ENCODE measurements at places on chromosomes 16 and 17. TPM values are rescaled to one million over a fixed set of nuclear protein-coding genes. Genes with fewer than 3 reads are reported as not detected.

GRCh38 chr17:81396278-81396721 lies 1.0 kb downstream of the BAHCC1 start:
- no peak overlapping the region for H3K27ac ChIP-seq
- peaks cover 78% of the 10 kb centered on the region for H3K27me3 ChIP-seq
- DNase-seq: no peak
- peak overlapping the region; percentile 12 for H3K4me3 ChIP-seq
- H3K36me3 ChIP-seq: no peaks in the 10 kb centered on the region

- no peaks in the 10 kb centered on the region for H3K27me3 ChIP-seq
- H3K36me3 ChIP-seq: peaks cover 11% of the 10 kb centered on the region
- H3K4me1 ChIP-seq: peaks cover 26% of the 10 kb centered on the region
- no peak overlapping the region for H3K4me3 ChIP-seq
These were observed 2.5 kb downstream of the CIAPIN1 start for GRCh38 chr16:57444711-57445110.

DNA sequence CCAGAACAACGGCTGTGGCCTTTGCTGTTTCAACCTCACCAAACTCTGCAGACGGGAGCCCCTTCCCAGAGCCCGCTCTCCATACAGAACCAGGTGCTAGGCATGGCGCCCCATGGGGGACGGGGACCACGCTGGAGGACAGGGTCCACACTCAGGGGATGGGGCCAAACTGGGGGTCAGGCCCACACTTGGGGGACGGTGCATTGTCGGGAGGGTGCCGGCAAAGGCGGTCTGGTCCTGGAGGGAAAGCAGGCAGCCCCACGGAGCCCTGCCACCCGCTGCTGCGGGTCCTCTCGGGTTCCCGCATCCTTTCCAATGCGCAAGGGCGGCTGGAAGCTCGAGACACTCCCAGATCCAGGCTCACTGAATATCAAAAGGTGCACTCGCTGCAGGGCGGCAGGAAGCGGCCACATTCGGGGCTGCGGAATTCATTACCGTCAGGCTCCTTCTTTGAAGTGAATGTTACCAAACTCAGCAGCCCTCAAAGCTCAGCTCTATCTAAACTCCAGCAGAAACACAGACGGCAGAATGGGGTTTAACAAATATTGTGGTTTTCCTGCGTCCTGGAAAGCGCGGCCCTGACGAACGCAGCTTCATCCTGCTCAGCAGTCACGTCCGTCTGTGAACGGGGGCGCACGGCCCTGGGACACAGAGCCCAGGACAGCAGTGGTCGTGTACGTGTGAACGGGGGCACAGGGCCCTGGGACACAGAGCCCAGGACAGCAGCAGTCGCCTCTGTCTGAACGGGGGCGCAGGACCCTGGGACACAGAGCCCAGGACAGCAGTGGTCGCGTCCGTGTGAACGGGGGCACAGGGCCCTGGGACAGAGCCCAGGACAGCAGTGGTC lies 41.3 kb downstream of the LMF1 start:
- H3K4me1 ChIP-seq: no peaks in the 10 kb centered on the region
- H3K36me3 ChIP-seq: no peaks in the 10 kb centered on the region
- no peaks in the 10 kb centered on the region for H3K27me3 ChIP-seq
- DNase-seq: no peak
- no peak overlapping the region for H3K4me3 ChIP-seq

- peaks cover 13% of the 10 kb centered on the region for H3K4me1 ChIP-seq
- no peaks in the 10 kb centered on the region for H3K27me3 ChIP-seq
- no peaks in the 10 kb centered on the region for H3K36me3 ChIP-seq
- no peak overlapping the region for H3K4me3 ChIP-seq
These were observed 9.3 kb downstream of the KCTD5 start for GRCh38 chr16:2691491-2692248.

DNA sequence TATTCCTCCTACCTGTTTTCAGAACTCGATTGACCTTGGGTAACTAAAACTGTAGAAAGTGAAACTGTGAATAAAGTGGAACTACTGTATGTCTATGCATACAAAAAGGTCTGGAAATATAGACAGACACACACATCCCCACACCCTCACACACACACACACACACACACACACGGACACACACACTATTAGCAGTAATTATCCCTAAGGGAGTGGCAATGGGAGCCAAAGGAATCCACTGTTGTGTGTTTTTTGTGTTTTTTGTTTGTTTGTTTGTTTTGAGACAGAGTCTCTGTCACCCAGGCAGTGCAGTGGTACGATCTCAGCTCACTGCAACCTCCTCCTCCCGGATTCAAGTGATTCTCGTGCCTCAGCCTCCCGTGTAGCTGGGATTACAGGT lies 26.6 kb upstream of the SRCIN1 start:
- H3K27ac ChIP-seq: no peak overlapping the region
- no peaks in the 10 kb centered on the region for H3K36me3 ChIP-seq
- H3K4me1 ChIP-seq: no peaks in the 10 kb centered on the region
- DNase-seq: no peak
- no peaks in the 10 kb centered on the region for H3K27me3 ChIP-seq

DNA sequence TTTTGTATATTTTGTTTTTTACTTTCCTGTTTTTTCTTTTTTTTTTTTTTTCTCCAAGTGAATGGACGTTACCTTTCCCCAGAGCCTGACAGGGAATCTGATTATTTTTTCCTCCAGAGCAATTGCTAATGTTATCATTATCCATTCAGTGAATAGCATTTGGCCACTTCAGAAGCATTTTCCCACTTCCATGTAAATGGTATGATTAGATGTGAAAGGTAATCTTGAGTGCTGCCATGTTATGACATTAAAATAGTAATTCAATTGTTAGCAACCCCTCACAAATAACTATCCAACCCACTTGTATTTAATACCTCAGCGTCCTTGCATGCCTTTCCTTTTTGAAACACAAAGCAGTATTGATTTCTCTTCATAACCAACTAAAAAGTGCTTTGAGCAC lies 1243.8 kb downstream of the CDH8 start:
- no peak overlapping the region for H3K27ac ChIP-seq
- H3K4me3 ChIP-seq: no peak overlapping the region
- no peaks in the 10 kb centered on the region for H3K4me1 ChIP-seq
- DNase-seq: no peak
- no peaks in the 10 kb centered on the region for H3K36me3 ChIP-seq

GRCh38 chr17:53607475-53607874 lies 215.3 kb upstream of the KIF2B start:
- H3K27ac ChIP-seq: no peak overlapping the region
- no peaks in the 10 kb centered on the region for H3K4me1 ChIP-seq
- no peak for DNase-seq
- no peak overlapping the region for H3K4me3 ChIP-seq
- H3K36me3 ChIP-seq: no peaks in the 10 kb centered on the region
- H3K27me3 ChIP-seq: no peaks in the 10 kb centered on the region

DNA sequence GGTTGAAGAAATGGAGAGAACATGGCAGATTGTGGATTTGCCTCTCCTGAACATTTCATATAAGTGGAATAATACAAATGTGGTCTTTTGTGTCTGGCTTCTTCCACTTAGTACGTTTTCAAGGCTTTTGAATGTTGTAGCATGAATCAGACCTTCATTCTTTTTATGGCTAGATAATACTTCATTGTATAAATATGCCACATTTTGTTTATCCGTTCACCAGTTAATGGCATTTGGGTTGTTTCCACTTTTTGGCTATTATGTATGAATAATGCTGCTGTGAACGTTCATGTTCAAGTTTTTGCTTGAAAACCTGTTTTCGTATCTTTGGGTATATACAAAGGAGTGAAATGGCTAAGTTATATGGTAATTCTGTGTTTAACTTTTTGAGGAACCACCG lies 130.4 kb downstream of the TANC2 start:
- no peaks in the 10 kb centered on the region for H3K27me3 ChIP-seq
- H3K4me3 ChIP-seq: no peak overlapping the region
- no peak overlapping the region for H3K27ac ChIP-seq
- H3K36me3 ChIP-seq: no peaks in the 10 kb centered on the region

DNA sequence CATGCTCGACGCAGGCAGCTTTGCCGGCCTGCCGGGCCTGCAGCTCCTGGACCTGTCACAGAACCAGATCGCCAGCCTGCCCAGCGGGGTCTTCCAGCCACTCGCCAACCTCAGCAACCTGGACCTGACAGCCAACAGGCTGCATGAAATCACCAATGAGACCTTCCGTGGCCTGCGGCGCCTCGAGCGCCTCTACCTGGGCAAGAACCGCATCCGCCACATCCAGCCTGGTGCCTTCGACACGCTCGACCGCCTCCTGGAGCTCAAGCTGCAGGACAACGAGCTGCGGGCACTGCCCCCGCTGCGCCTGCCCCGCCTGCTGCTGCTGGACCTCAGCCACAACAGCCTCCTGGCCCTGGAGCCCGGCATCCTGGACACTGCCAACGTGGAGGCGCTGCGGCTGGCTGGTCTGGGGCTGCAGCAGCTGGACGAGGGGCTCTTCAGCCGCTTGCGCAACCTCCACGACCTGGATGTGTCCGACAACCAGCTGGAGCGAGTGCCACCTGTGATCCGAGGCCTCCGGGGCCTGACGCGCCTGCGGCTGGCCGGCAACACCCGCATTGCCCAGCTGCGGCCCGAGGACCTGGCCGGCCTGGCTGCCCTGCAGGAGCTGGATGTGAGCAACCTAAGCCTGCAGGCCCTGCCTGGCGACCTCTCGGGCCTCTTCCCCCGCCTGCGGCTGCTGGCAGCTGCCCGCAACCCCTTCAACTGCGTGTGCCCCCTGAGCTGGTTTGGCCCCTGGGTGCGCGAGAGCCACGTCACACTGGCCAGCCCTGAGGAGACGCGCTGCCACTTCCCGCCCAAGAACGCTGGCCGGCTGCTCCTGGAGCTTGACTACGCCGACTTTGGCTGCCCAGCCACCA lies 9.7 kb downstream of the VASN start:
- H3K4me3 ChIP-seq: no peak overlapping the region
- no peaks in the 10 kb centered on the region for H3K4me1 ChIP-seq
- DNase-seq: no peak
- H3K27me3 ChIP-seq: no peaks in the 10 kb centered on the region

DNA sequence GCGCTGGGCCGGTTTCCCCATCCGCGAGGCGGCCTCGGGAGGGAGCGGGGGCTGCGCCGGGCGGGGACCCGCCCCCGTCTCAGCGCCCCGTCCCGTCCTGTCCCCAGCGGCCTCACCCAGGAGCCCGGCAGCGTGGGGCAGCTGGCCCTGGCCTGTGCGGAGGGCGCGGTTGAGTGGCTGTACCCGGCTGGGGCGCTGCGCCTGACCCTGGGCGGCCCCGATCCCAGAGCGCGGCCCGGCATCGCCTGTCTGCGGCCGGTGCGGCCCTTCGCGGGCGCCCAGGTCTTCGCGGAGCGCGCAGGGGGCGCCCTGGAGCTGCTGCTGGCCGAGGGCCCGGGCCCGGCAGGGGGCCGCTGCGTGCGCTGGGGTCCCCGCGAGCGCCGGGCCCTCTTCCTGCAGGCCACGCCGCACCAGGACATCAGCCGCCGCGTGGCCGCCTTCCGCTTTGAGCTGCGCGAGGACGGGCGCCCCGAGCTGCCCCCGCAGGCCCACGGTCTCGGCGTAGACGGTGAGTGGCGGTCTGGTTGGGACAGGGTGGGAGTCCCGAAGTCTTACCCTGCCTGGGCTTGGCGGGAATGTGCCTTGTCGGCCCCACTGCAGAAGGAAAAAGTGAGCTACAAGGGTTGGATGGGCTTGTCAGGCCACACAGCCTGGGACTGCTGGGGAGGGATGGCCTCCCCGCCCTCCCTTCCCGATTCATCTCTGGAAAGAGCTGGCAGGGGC lies 720 bp downstream of the METRN start:
- peaks cover 22% of the 10 kb centered on the region for H3K4me1 ChIP-seq
- peaks cover 5% of the 10 kb centered on the region for H3K27me3 ChIP-seq
- no peak for DNase-seq
- no peak overlapping the region for H3K27ac ChIP-seq

DNA sequence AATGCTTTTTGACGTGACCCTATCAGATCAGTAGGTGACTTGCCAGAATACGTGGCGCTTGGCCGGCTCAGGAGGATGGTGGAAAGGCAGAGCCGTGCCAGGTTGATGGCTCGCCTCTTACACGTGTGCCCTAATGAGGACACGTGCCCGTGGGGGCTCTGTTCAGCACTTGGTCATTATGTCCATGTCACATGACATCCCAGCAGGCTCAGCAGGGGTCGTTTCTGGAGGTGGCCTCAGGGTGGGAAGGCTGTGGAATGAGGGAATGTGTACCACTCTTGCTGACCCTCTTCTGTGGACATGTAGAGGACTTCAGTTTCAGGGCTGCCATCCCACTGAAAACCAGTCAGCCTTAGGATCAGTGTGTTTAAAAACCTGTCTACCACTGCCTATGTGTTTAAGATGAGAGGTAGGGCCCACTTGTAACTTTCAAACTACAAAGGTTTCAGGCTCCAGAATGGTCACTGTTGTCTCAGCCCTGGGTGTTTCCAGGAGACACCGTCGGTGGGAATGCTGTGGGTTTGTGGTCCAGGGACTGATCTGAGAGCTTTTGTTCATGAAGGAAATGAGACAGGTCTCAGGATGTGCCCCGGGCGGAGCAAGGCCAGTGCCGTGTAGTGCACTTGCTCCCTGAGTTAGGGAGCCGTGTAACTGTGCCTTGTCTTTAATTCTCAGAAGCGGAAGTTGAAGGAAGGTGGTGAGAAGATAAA lies 12.1 kb downstream of the UBN1 start:
- peaks cover 50% of the 10 kb centered on the region for H3K36me3 ChIP-seq
- DNase-seq: no peak
- H3K27ac ChIP-seq: no peak overlapping the region
- H3K4me1 ChIP-seq: no peaks in the 10 kb centered on the region
- H3K27me3 ChIP-seq: no peaks in the 10 kb centered on the region

- H3K27ac ChIP-seq: no peak overlapping the region
- H3K4me3 ChIP-seq: no peak overlapping the region
- no peak for DNase-seq
- H3K4me1 ChIP-seq: peaks cover 25% of the 10 kb centered on the region
These were observed 19.2 kb downstream of the ACSM1 start for GRCh38 chr16:20678242-20678641.

DNA sequence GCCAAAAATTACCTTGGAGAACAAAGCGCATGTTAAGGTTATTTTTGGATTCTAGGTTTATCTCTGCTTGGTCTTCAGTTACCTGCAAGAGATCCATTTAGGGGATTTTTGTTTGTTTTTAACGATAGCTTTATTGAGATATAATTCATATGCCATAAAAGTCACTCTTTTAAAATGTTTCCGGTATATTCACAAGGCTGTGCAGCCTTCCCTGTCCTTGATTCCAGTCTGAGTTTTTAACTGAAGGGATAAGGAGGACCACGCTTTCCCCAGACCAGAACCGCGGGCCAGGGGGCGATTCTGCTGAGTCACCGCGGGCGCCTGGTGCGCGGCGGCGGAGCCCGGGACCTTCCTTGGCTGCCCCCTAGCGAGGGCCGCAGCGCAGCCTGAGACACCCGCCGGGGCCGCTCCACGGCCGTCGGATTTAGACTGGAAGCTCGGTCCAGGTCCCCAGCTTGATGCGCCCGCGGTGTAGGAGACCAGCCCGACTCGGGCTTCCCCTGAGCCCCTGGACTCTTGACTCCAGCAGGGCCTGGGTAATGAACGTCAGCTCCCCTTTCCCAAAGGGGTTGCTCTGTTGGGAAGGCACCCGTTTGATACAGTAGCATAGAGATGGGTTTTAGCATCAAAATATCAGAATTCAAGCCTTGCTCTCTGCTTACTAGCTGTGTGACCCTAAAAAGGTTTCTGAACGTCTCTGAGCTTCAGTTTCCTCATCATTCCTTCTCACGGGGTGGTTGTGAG lies 50.0 kb upstream of the STH start:
- peaks cover 5% of the 10 kb centered on the region for H3K4me1 ChIP-seq
- H3K27ac ChIP-seq: no peak overlapping the region
- peak overlapping the region; percentile 19 for H3K4me3 ChIP-seq
- H3K36me3 ChIP-seq: no peaks in the 10 kb centered on the region
- DNase-seq: peak; percentile 37

- H3K36me3 ChIP-seq: no peaks in the 10 kb centered on the region
- no peaks in the 10 kb centered on the region for H3K27me3 ChIP-seq
- no peak overlapping the region for H3K27ac ChIP-seq
- H3K4me3 ChIP-seq: no peak overlapping the region
- H3K4me1 ChIP-seq: peaks cover 4% of the 10 kb centered on the region
- no peak for DNase-seq
These were observed 22.0 kb downstream of the C16orf74 start for GRCh38 chr16:85728879-85729278.

GJC1 gene
- 9.4 TPM for total RNA-seq

Measured in CD8-positive, alpha-beta memory T cell (primary cell).